ENCODE measurements at places on chromosomes 7 and 10. TPM values are rescaled to one million over a fixed set of nuclear protein-coding genes. Genes with fewer than 3 reads are reported as not detected.

The STEAP4 gene
- not detected for total RNA-seq

The TRIM24 gene
- total RNA-seq = 10.4 TPM

The STEAP2 gene
- 7.8 TPM for total RNA-seq

The WDR11 gene
- total RNA-seq = 22.2 TPM

The VGF gene
- total RNA-seq = 0.14 TPM

The A1CF gene
- not detected for total RNA-seq

The CPA4 gene
- total RNA-seq = 11.6 TPM

The NUTM2D gene
- total RNA-seq = 2.1 TPM

The ERVW-1 gene
- total RNA-seq = not detected

The GPER1 gene
- total RNA-seq = 2.5 TPM

All from Caki2 (cell line).